Activated CD4-positive, alpha-beta T cell treated with anti-CD3 and anti-CD28 coated beads, Interleukin-2, Interleukin-4, amounts not matched to agents 100 ng/mL and 50 ng/mL, durations not matched to agents 16 hours and 8 hours (primary cell): ENCODE measurements at places on chromosomes 7 and 10.

GRCh38 chr10:47409866-47410256 lies 25.8 kb upstream of the ZNF488 start:
- DNase-seq = no peak

- no peak for DNase-seq
Measured at GRCh38 chr10:119346095-119346832, 138.9 kb downstream of the GRK5 start.

DNA sequence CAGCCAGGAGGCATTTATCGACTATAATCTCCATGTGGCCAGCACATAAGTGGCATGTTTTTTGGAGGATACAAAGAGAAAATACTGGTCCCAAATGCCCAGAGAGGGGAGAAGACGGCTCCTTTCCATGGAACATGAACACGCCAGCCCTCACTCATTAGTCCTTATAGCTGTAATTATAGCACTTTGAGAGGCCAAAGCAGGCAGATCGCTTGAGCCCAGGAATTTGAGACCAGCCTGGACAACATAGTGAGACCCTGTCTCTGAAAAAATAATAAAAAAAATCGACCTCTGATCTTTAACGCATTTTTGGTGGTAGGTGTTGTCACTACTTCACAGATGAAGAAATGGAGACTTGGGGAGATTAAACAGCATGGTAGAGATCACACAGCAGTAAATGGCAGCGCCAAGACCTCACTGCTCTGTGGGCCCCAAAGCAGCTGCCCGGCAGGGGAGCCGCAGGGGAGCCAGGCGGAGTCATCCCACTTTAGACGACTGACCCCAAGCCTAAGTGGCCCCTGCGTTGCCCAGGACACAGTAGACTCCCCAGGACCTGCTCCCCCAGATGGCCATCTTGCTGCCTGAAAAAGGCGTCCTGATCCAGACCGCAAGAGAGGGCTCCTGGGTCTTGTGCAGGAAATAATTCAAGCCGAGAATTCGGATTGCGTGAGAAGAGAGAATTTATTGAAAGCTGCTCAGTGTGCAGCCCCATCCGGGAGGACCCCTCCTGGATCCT lies 21.2 kb upstream of the PRKAG2 start:
- DNase-seq = no peak

GRCh38 chr10:17418249-17418648 lies 36.1 kb downstream of the ST8SIA6 start:
- no peak for DNase-seq

GRCh38 chr7:101768280-101768679 lies 49.1 kb upstream of the CUX1 start:
- no peak for DNase-seq

- DNase-seq = no peak
Measured at GRCh38 chr7:127943541-127944521, 87.4 kb downstream of the LRRC4 start.

DNA sequence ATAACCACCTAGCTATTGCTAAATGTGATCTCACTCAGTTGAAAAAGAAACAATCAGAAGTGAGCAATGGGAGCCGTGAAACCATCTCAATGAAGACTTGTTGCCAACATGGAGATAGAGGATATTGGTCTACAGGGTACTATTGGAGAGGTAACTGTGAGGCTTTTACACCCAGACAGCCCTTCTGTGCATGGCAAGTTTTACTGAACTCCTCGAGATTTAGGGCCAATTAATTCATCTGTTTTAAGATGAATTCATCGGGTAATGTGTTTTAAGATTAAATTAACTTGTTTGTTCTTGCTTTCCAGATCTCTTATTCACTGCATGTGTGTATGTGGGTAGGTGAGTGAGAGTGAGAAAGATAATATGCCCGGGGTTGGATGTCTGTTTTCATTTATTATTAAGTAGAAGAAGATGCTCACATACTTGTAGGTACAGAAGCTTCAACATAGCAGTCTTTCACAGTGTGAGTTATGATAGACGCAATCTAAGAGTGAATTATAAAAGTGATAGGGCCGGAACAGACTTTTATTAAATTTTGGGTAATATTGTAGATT lies 323.8 kb downstream of the EXOC4 start:
- DNase-seq = no peak

DNA sequence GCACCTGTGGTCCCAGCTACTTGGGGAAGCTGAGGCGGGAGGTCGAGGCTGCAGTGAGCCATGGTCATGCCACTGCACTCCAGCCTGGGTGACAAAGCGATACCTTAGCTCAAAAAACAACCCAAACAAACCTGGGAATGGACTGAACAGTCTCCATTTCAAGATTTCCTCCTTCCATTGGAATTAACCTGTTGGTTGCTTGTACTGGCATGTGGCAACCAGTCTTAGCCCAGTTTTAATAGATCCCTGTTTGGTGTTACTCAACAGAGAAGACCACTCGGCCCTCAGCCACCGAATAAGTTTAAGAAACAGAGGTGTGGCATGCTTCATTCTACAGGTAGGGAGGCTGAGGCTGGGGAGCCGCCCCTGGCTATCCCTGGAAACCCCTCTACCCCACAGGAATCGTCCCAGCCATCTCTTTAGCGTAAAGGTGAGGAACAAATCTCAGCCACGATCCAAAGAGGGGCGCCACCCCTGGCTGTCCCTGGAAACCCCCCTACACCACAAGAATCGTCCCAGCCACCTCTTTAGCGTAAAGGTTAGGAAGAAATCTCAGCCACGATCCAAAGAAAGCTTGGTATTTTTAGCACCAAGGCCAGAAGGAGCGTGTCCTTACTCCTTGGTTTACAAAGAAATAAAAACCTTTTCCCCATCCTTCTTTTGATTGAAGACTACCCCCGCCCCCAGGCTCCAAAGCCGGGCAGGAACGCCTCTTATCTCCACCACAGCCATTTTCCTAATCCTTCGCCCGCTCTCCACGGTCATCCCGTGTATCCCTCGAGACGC lies 861 bp upstream of the TSPAN14 start:
- no peak for DNase-seq

DNA sequence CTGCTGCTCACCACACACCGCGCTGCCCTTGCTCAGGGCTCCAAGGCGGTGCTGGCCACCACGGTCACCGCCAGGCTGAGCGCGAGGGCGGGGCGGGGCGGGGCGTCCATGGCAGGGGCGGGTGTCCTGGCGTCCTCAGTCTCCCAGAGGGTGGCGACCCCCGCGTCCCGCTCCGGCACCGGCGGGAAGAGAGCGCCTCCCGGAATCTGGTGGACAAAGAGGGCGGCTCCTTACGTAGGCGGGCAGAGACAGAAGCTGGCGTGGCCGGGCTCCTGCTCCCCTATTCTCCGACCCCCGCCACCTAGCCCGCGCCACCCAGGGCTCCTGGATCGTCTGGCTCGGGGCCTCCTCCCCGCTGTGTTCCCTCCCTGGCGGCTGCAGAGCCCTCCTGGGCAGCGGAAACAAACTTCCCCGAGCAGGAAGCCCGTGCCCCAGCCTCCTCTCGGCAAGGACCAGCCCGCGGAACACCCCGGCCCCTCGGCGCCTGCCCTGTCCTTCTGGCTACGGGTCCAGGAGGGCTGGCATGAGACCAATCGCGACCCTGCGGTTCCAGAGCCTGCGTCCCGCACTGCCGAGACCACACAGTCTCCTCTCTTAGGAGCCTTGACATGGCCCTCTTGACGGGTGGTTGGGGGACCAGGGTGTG lies 133.8 kb upstream of the ZNF92 start:
- no peak for DNase-seq

- no peak for DNase-seq
Measured at GRCh38 chr10:63255316-63255715, 122.2 kb downstream of the NRBF2 start.

DNA sequence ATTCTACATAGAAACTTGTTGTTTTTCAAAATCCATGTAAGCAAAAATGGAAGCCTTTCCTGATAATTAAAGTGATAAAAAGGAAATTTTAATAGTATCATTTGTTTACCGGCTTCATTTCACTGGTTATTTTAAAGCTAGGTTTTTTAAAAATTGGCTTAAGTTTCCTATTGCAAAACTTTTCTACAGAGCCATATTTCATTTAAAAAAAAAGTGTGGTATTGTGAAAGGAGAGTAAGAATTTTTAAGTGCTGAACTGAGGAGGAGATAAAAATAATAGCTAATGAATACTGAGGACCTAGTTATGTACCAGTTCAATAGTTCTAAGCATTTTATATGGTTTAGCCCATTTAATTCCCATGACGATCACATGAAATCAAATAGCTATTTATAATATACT lies 172.2 kb upstream of the COL1A2 start:
- DNase-seq = no peak
